ENCODE measurements at places on chromosomes 2 and 18.

GRCh38 chr2:238220274-238220891 lies 16.9 kb upstream of the ILKAP start:
- no peak for DNase-seq

DNA sequence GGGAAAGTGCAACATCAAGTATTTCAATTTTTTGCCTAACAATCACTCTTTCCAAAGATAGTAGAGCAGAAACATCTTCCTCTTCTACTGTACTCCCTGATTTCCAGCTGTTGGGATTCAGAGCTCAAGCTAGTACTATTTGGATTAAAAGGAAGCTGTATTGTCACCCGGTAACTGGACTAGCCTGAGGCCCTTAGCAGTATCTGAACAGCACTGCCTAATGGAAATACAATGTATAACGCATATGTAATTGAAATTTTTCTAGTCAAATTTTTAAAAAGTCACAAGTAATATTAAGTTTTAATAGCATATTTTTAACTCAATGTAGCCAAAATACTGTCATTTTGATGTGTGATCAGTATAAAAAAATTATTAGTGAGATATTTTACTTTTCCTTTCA lies 86.2 kb downstream of the COX7A2L start:
- no peak for DNase-seq

- DNase-seq = no peak
Measured at GRCh38 chr18:79723036-79723435, 43.4 kb downstream of the CTDP1 start.

- no peak for DNase-seq
Measured at GRCh38 chr2:213861638-213862037, 549.2 kb upstream of the VWC2L start.

DNA sequence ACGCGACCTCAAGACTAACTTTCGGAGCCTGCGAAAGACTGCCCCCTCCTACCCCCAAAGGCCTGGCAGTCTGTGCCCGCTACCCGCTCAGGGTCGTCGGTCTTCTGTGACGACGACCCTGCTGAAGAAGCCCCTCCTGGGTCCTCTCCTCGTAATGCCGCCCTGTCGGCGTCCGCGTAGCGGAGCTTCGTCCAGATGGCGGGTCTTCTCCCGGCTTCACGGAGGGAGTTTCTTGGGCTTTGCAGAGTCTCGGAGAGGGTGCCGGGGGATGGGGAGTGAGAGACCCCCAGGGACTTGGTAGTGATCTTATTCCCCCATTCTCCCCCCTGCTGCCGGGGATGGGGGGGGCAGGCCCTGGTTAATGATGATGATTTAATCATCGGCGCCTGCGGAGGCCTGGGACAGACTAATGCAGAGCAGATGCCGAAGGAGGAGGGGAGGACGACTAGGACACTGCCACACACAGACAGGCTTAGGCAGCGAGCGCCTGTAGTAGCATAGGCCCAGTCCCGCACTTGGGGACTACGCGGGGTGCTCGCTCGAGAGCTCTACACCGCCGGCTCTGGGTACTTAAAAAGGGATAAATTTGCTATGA lies 528 bp upstream of the PCGF1 start:
- no peak for DNase-seq

GRCh38 chr18:24003903-24004640 lies 10.5 kb upstream of the TTC39C start:
- DNase-seq = no peak

DNA sequence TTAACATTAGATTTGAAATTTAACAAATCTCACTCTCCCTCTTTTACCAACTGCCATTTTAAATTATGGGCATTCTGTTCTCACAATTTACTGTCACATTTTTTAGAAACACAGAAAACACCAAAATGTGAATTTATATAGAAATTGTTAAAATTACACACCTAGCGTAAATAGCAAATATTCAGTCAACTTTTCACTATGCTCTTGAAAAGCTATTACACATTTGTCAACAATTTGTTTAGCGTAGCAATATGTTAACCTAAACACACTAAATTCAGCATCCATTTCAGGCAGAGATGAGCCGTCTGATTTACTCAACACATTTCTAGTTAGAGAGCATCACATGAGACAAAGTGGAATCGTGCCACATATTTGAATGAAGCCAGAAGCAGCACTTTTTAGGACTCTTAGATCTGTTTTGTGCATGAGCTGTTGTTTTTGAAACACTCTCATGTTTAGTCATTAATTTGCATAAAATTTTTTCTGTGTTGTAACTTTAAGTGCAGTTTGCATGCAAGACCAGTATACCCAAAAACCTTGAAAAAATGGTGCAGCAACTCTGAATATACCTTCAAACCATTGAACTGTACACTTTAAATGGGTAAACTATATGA lies 8.2 kb downstream of the TTC32 start:
- no peak for DNase-seq

- DNase-seq = no peak
Measured at GRCh38 chr2:227370092-227370491, 9.0 kb downstream of the TM4SF20 start.

- no peak for DNase-seq
Measured at GRCh38 chr2:96873651-96874096, 3.8 kb upstream of the SEMA4C start.

DNA sequence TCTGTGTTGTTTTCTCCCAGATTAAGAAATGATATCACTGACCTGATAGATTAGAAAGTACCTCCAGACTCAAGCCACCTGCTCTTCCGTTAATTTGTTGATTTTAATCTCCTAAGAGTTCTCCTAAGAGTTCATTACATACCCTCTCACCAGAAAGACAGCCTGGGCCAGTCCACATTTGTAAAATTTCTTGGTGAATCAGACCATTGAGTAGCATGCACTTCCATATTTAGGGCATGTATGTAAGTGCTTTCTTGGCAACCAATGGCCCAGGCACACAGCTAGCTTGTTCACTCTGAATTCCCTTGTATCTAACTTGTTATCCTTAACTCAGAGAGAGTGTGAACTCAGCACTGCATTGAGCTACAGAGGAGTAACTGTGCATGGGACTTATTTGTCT lies 158.1 kb upstream of the ACAA2 start:
- no peak for DNase-seq

DNA sequence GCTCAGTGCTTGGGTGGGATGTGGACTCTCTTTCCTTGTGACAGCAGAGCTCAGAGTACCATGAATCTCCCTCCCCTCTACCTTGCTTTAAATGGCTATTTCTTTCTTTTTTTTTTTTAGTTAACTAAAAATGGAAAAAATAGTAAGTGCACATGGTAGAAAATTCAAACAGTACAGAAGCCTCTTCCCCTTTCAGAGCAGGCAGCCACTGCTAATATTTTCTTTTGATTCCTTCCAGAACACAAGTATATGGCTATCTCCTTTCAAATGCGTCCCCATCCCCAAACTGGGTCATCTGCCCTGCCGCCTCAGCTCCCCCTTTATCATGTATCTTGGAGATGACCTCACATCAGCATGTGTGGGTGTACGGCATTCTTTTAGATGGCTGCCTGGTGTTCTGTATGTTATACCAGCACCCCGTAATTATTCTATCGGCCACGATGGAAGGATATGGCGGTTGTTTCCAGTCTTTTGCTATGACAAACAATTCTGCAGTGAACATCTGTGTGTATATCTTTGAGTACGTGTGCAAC lies 70.5 kb upstream of the DLX2 start:
- DNase-seq = no peak

- no peak for DNase-seq
Measured at GRCh38 chr2:223262946-223263345, 211.0 kb downstream of the KCNE4 start.

GRCh38 chr2:143843686-143844085 lies 676.2 kb downstream of the ZEB2 start:
- no peak for DNase-seq

DNA sequence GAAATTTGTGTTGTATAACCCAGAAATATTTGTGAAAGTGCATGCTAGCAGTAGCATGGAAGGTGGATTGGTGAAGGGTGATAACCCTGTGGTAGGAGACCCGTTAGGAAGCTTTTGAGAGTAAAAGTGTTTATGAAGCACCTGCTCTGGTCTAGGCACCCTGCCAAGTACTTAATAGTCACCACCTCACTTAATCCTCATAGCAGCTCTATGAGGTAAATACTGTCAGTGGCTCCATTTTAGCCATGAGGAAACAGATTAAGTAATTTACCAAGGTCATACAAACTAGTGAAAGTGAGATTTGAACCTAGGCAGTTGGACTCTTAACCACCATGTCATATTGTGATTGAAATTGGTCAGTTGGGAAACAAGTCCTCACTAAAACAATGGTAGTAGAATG lies 66.8 kb downstream of the TET3 start:
- no peak for DNase-seq

DNA sequence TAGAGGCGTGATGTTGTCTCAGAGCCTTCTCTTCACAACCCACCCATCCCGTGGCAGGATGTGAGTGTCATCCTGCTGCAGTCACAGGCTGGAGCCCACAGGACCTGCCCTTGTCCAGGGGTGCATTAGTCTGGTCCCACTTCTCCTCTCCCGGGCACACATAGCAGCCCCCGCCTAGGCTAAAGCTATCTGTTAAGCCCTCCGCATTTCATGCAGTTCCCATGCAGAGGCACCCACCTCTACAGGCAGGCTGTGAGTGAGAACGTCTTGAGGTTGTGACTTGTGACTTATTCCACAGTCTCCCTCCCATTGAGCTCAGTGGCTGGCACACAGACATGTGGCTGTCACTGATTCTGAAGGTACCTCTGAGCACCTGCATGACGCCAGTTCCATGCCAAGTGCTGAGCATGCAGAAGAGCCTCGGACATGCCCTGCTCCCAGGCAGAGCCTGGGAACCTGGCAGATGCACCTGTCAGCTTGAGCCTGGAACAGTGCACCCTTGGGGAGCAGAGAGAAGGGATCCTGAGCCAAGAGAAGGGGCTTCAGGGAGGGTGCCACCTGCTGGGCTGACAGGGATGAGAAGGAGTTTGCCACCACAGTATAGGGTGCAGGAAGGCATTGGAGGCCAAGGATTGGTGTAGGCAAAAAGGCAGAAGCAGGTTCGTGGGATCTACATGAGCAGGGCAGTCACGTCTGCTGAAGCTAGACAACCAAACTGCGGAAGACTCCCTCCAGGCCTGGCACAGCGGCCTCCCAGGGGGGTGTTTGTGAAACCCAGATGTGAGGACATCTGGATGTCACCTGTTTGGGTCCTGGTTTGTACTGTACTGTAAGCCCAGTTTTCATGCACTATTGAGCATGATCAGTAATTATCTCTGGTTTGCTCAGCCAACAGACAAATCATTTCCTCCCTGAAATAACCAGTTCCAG lies 213.6 kb downstream of the GLI2 start:
- DNase-seq = no peak

- DNase-seq = peak; percentile 9
Measured at GRCh38 chr2:27408601-27409320, 630 bp downstream of the PPM1G start.

DNA sequence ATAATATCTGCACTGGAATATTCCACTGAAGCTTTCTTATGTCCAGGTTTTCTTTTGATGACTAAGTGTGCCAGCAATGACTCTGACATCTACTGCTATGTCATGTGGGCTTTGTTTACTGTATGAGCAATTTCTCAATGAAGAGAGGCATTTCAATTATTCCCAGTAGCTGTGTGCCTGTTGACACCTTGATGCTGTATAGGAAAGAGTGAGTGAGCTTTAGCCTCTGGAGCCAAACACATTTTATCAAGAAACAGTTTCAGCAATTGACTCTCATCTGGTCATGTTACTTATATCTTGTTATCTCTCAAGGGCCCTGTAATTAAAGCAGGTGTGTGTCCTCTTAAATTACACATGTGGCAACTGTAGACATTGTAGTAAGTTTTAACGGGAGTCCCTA lies 493.2 kb upstream of the FANCL start:
- no peak for DNase-seq

- no peak for DNase-seq
Measured at GRCh38 chr2:102357937-102358336, 2.3 kb downstream of the IL18R1 start.

DNA sequence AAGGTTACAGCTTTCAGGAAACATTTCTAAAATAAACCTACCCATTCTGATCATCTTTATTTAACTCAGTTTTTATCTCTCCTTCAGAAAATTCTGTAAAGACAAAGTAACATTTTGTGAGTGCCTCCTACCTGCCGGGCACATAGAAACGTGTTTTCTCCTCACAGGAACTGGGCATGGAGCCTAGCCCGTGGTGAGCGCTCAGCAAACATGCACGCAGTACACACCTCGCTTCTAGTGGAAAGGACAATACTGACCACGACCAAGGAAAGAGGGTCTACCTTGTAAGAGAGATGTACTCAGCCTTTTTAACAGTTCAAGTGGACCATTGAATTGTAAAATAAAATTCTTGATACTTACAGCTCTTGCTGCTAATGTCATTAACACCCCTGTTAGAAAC lies 24.8 kb upstream of the KIDINS220 start:
- DNase-seq = no peak

DNA sequence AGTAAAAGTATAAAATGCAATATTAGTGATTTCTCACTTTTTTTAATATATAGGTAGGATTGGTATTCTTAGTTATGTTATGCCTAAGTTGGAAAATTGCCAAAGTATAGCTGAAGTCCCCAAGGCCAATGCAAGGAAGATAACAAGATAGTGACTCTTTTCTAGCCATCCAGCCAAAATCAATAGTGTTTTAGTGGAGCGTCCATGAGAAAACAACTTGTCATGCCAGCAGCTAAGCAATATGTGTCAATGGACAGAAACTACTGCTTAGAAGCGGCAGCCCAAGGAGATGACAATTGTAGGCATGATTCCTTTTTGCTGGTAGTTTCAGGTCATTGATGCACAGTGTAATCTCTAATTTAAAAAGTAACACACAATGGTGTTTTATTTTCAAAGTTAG lies 1444.6 kb downstream of the SUCLG1 start:
- no peak for DNase-seq

DNA sequence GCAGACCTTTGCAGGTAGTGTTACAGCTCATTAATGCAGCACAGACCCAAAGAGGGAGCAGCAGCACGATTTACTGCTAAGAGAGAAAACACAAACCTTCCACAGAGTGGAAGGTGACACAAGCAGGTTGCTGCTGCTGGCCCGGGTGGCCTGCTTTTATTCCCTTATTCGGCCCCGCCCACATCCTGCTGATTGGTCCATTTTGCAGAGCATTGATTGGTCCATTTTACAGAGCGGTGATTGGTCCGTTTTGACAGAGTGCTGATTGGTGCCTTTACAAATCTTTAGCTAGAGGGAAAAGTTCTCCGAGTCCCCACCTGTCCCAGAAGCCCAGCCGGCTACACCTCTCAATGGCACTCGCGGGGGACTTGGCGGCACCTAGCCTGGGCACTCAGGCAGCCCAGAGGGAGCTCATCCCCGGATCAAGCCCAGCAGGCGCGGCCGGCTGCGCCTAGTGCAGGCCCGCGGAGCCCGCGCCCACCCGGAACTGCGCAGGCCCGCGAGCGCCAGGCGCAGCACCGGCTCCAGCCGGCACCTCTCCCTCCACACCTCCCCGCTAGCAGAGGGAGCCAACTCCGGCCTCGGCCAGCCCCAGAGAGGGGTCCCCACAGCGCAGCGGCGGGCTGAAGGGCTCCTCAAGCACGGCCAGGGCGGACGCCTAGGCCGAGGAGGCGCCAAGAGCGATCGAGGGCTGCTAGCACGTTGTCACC lies 825.6 kb upstream of the HS6ST1 start:
- DNase-seq = no peak

GRCh38 chr2:44075541-44075940 lies 79.8 kb upstream of the LRPPRC start:
- DNase-seq = no peak

- DNase-seq = no peak
Measured at GRCh38 chr2:74205596-74205995, 7.2 kb downstream of the MTHFD2 start.
